T47D (cell line): ENCODE measurements at places on chromosomes 11 and 22.

- no peak for DNase-seq
Measured at GRCh38 chr11:35318977-35319925, 100.1 kb downstream of the SLC1A2 start.

GRCh38 chr11:112625814-112626213 is 335.4 kb upstream of the NCAM1 start:
- DNase-seq, result no peak

DNA sequence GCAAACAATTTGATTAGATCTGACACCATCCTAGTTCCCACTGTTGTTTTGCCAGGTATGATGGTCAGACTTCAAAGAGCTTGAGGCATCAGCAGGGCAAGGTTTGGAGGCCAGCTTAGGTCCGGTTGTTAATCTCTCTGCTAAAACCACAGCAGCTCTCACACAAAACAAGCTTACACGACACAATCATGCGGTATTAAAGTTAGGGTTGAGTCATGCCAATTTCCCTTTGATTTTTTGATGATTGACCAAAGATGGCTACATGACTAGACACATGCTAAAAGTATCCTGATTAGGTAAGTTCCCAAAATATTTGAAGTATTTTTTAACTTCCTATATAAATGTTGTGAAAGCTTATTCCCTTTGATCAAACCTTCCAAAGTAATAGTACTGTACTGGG is 145.9 kb downstream of the ELP4 start:
- no peak for DNase-seq

DNA sequence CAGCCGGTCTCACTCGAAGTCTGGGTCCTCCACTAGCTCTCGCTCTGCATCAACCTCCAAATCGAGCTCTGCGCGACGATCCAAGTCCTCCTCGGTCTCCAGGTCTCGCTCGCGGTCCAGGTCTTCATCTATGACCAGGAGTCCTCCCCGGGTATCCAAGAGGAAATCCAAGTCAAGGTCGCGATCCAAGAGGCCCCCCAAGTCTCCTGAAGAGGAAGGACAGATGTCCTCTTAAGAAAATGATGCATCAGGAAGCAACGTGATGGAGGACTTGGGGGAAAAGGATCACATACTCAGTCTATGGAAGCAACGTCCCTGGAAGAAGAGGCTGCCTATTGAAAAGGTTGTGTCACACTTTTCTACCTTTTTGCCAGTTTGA is 1.1 kb downstream of the SRSF8 start:
- no peak for DNase-seq

- no peak for DNase-seq
Measured at GRCh38 chr11:102799681-102800340, 1.9 kb upstream of the MMP1 start.

DNA sequence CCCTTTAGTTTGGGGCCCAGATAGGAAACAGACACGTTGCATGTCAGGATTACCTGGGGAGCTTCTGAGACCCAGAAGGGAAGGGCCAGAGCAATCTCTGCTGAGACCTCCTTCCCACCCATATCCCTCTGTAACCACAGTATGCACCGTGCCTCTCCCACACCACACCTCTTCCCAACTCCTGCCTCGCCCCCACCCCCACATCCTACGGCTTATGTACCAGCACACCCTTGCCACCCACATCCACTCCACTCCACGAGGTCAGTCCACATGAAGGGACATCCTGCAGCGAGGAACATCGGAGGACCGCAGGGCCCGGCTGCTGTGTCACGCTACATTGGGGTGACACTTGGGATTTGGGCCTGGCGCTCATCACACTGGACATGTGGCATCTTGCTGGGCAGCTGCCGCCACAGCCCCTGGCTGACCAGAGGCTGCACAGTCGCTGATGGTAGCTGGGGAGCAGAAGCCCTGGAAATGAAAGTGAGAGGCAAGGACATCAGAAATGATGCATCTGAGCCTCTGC is 118.3 kb upstream of the LMO1 start:
- DNase-seq, result no peak

DNA sequence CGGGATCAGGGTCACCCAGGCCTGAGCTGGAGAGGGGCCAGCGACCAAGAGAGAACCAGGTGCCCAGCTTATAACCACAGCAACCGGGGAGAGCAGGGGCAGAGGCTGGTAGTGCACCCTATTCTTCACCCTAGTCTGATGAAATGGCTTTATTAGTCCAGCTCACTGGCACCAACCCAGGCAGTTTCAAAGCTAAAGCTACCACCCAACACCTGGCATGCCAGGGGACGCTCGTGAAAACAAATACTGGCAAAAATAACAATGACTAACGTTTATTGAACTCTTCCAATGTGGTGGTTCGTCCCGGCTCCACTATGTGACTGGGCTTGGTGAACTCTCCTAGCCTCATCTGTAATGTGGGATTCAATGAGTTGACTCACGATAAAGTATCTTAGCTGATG is 30.6 kb downstream of the SCGB1A1 start:
- DNase-seq, result no peak

DNA sequence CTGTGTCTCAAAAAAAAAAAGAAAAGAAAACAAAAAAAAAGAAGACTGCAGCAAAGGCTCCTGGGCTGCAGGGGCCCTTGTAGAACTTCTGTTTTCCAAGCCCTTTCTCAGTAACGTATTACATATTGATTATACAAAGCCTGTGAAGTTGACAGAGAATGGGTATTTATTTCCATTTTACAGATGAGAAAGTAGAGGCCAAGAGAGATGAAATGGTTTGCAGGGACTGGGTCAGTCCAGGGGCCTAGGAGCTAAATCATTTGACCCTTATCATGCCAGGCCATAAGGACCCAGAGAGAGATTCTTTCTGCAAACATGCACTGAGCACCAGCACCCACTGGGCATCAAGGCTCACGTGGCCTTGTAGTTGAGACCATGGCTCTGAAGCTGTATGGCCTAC is 4.5 kb downstream of the PPP2R5B start:
- DNase-seq, result no peak

DNA sequence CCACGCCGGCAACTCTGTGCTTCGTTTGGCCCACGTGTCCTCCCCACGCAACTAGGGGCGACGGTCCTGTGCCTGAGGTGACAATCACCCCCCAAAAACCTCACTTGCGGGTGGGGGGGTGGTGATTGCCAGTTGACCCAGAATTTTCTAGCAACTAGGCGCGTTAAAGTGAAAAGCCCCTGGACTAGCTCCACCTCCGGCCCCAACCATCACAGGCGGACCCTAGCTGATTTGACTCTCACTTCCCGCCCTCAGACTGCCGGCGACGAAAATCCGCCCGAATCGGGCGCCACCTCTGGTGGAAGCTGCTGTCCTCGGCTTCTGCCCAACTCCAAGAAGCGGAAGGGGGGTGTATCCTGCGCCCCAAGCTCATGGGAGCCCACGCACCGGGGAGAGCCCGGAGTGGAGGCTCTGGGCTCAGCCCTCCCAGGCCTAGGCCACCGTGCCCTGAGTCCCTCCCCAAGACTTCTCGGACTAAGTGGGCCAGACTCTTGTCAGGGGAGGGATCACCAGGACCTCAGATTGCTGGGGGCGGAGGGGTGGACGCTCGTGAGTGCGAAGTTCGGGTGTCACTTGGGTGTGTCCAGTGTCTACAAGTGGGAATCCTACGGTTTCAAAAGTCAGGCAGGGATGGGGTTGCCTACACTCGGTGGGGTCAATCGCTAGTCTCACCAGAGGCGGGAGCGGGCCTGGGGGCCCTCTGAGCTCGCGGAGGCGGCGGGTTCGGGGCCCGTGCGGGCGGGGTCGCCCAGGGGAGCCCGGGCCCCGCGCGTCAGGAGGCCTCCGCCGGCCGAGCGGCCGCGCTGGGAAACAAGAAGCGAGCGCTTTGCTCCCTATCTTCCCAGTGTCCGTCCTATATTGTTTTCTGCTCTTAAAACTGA is 12.3 kb downstream of the PAX6 start:
- no peak for DNase-seq
